Activated T-helper 2 cell treated with anti-CD3 and anti-CD28 coated beads, Interferon-gamma antibody, Interleukin-2, Interleukin-4, amounts not matched to agents 10 μg/mL and 5 μg/mL and 100 μg/mL, durations not matched to agents 14 hours and 24 hours and 36 hours (primary cell): ENCODE measurements at places on chromosomes 16 and 17. TPM values are rescaled to one million over a fixed set of nuclear protein-coding genes. Genes with fewer than 3 reads are reported as not detected.

IRX3 gene
- total RNA-seq, result 0.74 and 0.96 TPM in 2 replicates

PDE6G gene
- total RNA-seq, result 11.1 and 15.4 TPM in 2 replicates

CDK3 gene
- total RNA-seq, result 6.9 and 7.4 TPM in 2 replicates

KCNH4 gene
- 0.44 and 0.64 TPM in 2 replicates for total RNA-seq

TNFRSF12A gene
- total RNA-seq, result 9.6 and 11.6 TPM in 2 replicates

- DNase-seq, result no peak
These were observed 4.5 kb upstream of the HEXIM1 start for GRCh38 chr17:45143767-45144198.

DNA sequence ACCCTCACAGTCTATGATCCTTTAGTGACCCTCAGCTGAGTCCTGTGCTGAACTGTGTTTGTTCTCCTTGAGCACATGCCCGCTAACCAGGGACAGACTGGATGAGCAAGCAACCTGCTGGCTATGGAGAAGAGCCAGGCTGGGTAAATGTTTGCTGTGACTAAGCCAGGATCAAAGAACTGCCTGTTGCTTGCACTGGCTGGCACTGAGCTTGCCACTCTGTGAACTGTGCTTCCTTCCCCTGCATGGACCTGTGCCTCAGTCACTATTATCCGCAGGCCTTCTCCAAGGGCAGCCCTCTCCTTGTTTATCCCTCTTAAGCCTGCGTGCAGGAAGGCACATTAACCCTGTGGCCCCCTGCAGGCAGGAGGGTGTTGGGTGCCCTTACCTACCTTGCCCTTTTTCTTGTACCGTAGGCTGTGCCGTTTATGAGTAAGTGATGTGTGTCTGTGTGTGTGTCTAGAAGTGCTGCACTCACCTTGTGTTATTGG, 7.4 kb downstream of the PNPO start:
- no peak for DNase-seq

DNA sequence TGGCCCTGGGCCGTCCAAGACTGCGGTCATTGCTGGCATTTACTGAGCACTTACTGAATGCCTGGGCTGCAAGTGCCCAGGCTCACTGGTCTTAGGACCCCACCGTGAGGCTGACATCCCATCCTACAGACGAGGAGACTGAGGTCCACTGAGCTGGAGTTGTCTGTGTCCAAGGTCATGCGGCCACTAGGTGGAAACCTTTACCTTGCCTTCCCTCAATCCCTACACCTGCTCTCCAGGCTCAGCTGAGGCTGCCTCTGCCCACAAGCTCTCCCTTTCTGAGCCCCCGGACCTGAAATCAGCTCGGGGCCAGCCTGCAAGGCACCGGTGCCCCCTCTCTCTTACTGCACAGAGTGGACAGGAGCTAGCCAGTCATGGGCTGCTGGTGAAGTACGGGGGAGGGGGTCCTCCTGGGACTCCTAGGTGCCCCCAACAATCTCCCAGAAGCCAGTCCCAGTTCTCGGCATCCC, 1.5 kb downstream of the CASKIN1 start:
- DNase-seq, result peak; percentile 45

- DNase-seq, result no peak
These were observed 42.8 kb downstream of the USP22 start for GRCh38 chr17:20999841-21000532.

- no peak for DNase-seq
These were observed 5.1 kb downstream of the SNAI3 start for GRCh38 chr16:88681084-88681680.

DNA sequence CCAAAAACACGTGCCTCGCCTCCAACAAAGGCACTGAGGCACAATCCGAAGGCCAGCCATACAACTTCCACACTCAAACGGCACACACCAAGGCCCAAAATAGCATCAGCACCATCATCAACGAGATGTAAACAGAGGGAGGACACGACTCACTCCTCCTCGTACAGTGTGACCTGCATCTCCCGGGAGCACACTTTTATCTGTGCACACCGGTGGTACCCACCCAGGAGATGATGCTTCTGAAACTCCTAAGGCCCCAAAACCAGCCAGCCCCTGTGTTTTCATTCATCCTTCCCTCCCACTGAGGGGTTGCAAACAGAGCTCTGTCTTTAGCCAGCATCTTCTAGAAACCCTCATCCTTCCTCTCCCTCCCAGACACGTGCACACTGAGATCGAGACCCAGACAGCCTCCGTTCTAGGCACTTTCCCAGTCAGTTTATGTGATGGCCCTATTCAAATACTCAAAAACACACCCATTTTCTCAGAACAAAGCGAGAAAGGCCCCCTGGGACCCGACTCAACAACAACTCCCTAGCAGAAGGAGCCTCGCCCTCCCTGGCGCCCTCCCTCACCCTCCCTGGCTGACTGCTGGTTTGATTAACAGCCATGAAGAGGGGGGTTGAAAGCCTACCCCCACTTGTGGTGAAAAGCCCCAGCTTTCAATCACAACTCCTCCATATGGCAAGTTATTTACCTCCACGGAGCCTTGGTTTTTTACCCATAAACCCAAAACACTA, 76.3 kb downstream of the GAS7 start:
- DNase-seq, result no peak

- DNase-seq, result no peak
These were observed 197.6 kb downstream of the MSI2 start for GRCh38 chr17:57453841-57454425.

- peak; percentile 31 for DNase-seq
These were observed 1.3 kb upstream of the TUBB3 start for GRCh38 chr16:89921702-89922476.

- peak; percentile 31 for DNase-seq
These were observed 83.0 kb downstream of the ANKRD11 start for GRCh38 chr16:89407282-89407924.

DNA sequence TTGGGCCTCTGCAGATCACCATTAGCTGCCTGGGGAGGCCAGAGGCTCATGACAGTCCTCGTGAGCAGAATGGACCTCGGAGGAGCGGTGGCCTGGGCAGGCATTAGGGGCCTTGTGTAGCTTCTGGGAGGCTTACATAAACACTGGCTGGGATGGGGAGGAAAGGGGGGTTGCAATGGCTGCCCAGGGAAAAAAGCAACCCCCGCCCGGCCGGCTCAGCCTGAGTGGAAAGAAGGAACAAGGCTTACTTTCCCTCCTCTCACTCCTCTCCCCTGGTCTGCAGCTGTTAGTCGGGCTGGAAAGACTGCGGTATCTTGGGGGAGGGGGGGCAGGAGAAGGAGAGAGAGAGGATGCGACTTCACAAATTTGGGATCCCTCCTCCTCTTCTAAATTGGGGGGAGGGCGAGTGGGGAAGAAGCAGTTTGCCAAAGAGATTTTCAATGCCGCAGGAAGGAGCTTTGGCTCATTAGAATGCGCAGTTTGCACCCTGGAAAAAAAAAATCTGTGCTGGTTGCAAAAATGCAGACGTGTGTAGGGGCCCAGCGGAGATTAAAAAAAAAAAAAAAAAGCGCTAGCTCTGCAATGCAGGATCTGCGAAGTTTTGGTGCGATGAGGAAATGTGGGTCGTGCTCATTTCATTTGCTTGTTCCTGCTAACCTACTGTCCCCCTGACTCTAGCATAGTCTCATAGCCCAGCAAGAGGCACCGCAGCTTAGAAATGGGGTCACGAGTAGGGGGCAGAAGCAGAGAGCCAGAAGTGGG, 6.6 kb upstream of the NR1D1 start:
- no peak for DNase-seq
